ENCODE measurements at places on chromosomes 4 and X. TPM values are rescaled to one million over a fixed set of nuclear protein-coding genes. Genes with fewer than 3 reads are reported as not detected.
A peak's percentile ranks its signal among the peaks of the same experiment; 100 is the strongest.

Gene CXCL11
- not detected for total RNA-seq

DNA sequence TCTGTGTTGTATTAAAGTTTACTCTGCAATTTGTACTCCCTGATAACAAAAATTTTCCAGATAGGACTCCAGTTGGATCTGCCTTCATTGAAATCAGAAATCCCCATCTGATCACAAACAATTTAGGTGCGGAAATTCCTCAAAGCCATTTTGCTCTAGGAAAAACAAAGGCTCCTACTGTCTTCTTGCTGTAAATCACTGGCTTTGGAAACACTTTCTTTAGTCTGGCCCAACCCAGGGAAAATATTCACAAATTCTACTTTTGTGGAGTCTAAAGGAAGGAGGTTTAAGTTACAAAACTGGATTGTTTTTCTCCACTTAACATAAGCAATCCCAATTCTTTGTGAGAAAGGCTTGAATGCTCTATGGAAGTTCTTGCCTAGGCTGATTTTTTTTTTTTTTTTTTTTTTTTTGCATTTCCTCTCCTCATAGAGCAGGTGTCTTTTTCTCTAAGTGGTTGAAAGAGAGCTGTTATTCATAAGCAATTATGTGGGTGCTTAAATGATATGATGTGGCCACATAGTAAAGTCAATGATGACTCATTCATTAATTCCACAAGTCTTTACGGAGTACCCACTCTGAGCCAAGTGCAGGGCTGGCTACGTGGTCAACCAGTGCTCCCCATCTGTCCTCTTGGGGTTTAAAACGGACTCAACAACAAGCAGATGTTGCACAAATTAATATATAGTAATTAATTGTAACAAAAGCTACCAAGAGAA is 261.4 kb downstream of the LDB2 start:
- no peaks in the 10 kb centered on the region for H3K36me3 ChIP-seq
- DNase-seq, result no peak
- no peaks in the 10 kb centered on the region for H3K27me3 ChIP-seq
- no peaks in the 10 kb centered on the region for H3K4me1 ChIP-seq
- H3K27ac ChIP-seq, result peak overlapping the region; percentile 44
- H3K4me3 ChIP-seq, result no peak overlapping the region

DNA sequence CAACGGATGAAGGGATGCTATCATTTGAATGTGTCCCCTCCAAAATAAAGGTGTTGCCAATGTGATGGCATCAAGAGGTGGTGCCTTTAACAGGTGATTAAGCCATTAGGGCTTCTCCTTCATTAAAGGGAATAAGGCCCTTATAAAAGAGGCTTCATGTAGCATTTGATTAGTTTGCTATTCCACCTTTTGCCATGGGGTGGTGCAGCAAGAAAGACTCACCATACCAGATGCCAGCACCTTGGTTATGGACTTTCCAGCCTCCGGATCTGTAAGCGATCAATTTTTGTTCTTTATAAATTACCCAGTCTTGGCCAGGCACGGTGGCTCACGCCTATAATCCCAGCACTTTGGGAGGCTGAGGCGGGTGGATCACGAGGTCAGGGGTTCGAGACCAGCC is 7.9 kb upstream of the SLC25A43 start:
- no peaks in the 10 kb centered on the region for H3K27me3 ChIP-seq
- no peak for DNase-seq
- no peak overlapping the region for H3K27ac ChIP-seq
- H3K4me1 ChIP-seq, result no peaks in the 10 kb centered on the region
- no peaks in the 10 kb centered on the region for H3K36me3 ChIP-seq
- H3K4me3 ChIP-seq, result no peak overlapping the region

DNA sequence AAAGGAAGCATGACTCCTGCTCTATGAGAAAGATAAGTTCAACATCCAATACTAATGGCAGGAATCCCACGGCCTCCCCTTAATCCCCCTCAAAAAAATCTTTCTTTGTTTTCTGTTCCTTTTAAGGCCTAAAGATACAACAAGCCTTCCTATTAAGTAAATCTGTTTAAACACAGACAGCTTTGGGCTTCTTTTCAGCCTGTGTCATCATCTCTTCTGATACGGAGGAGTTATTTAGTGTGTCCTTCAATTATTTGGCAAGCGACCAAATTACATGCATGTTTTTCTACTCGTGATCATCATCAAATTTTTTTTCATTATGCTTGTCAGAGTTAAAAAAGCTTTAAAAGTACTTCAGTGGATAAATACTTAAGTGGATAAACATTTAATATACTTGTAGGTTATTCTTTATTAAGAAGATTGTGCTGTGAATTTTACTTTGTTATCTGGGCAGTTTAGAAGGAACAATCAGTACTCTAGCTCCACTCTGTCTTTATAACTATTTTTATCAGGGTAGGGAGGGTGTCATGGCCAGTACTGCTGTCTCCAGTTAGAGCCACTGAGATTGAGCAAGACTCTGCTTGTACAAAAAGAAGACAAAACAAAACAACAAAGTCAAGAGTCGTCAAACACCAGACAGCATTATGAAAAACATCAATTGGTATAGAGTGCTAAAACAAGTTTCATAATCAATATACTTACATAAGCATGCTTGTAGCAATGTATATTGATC is 210.7 kb downstream of the PRR32 start:
- no peaks in the 10 kb centered on the region for H3K27me3 ChIP-seq
- no peaks in the 10 kb centered on the region for H3K4me1 ChIP-seq
- peak; percentile 26 for DNase-seq
- peak overlapping the region; percentile 25 for H3K27ac ChIP-seq
